Stimulated activated CD4-positive, alpha-beta T cell treated with anti-CD3 and anti-CD28 coated beads, Interleukin-4, amount 100 ng/mL, for 48 hours (primary cell): ENCODE measurements at places on chromosomes 6 and 20.
A peak's percentile ranks its signal among the peaks of the same experiment; 100 is the strongest.

GRCh38 chr20:7291323-7291943 is 523.9 kb downstream of the BMP2 start:
- DNase-seq = no peak

GRCh38 chr6:158284876-158285655 is 27.2 kb upstream of the TULP4 start:
- no peak for DNase-seq

GRCh38 chr20:25032478-25033264 is 25.3 kb downstream of the ACSS1 start:
- DNase-seq = no peak

GRCh38 chr6:27871924-27872638 is 40.1 kb downstream of the OR2B2 start:
- peak; percentile 63 for DNase-seq

DNA sequence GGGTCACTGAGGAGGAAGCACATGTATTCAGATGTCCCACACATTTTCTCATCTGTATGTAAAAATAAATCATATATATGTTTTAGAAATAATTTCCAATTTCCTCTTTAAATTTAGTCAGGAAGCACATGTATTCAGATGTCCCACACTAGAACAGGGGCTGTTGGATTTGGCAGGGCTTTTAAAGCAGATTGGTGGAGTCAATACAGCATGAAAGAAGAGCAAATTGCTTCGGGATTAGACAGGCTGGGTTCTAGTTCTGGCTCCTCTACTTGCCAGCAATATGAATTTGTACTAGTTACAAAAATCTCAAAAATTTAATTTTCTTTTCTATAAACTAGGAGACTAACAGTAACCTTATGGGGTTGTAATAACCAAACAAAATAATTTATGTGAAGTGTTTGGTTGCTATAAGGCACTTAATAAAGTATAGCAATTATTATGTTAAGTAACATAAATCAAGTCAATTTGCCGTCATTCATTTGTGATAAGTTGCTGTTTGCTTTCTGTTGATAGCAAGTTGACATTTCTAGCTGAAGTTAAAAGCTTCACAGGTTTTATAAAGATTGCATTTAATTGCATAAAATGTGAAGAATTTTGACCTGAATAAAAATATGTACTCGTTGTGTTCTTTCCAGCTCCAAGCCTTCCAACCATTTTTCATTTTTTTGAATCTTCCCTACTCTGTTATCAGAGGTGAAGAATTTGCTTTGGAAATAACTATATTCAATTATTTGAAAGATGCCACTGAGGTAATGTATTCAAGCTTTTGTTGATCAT is 88.9 kb downstream of the CD109 start:
- no peak for DNase-seq

GRCh38 chr20:20184706-20185105 is 132.4 kb downstream of the CFAP61 start:
- no peak for DNase-seq

DNA sequence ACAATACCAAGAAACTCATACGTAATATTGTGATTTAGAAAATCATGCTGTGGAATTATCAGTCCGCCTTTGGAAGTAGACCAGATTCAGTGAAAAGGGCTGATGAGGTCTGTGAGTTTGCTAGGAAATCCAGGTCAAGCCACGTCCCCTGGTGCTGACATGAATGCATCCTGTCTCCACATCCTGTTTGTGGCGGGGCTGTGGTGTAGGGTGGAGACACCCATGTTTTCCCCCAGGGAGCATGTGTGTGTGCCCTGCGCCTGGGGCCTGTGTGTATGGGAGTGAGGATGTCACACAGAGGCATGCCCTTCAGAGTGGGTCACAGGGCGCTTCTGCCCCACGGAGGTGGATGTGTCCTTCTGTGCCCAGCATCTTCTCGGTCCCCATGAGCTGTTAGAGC is 109.1 kb downstream of the SASH1 start:
- no peak for DNase-seq

DNA sequence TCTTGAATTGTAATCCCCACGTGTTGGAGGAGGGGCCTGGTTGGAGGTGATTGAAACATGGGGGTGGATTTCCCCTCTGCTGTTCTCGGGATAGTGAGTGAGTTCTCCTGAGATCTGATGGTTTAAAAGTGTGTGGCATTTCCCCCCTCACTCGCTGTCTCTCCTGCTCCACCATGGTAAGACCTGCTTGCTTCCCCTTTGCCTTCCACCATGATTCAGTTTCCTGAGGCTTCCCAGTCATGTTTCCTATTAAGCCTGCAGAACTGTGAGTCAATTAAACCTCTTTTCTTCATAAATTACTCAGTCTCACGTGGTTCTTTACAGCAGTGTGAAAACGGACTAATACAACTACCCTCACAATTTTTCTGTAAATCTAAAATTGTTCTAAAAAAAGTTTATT is 26.8 kb upstream of the FAM184A start:
- no peak for DNase-seq

- DNase-seq = no peak
Observed at GRCh38 chr6:151494235-151494935, 568 bp downstream of the CCDC170 start.

DNA sequence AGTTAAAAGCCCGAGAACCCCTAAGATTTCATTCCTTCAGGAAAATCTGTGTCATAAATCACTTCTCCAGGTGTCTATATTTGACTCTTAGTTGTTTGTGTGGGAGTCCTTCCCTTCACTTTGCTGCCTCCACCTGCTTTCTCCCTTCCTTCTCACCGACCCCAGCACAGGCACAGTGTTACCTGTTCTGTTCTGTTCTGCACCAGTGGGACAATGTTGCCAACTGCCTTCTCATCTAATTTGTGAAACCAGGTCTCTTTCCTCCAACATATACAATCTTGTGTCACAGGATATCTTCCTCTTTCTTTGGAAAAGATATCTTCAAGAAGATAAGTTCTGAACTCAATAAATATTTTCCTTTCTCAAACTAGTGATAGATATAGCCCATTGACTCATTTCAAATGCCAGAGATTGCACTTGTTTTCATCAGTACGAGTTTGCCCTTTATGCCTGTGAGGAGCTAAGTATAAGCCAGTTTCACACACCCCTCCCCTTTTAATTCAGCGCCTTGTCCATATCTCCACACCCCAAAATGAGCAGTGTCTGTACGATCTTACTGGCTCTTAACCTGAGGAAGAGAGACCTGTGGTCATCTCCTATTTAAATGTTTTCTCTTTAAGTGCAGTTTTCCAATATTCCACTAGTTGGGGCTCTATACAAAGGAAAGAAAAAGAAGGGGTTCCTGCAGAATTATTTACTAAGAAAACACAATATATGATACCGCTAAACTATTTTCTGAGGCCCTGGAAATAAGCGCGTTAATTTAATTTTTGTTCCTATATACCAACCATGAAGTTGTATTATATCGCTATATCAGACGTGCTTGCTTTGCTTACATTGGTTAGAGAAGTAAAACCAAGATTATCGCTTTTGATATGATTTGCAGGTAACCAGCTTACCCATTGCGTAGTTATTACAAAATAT is 81.6 kb upstream of the PREP start:
- no peak for DNase-seq

- DNase-seq = no peak
Observed at GRCh38 chr20:64063389-64064144, 569 bp downstream of the TCEA2 start.

DNA sequence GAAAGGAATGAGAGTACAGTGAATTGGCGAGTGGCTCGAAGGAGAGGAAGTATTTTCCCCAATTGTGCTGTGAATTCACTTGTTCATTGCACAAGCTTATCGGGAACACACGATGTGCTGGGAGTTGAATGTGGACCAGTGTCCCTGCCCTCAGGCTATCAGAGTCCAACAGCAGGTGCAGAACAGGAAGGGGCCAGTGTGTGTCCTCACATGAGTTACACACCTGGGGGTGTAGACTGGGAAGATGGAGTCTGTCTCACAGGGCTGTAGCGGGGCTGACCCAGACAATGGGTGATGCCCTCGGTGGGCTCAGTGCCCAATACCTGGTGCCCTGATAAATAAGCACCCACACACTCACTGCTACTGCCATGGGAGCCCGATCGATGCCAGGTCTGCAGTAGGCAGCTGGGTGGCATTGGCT is 14.4 kb downstream of the DUSP22 start:
- no peak for DNase-seq

DNA sequence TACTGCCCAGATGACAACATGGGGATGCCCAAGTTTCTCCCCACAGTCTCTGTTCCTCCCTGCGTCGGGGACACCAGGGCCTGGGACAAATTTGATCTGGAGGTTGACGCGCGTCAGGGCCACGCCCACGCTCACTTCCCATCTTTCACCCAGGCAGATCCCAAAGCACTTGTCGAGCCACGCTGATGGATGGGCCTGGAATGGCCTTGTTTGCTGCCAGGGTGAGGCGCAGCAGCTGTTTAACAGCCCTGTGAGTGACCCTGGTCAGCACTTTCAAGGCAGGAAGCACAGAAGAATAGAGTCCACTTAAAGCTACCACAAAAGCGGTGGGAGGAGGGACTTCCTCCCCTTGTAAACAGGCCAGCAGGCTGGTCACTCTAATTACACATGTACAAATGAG is 324.7 kb upstream of the JARID2 start:
- no peak for DNase-seq

DNA sequence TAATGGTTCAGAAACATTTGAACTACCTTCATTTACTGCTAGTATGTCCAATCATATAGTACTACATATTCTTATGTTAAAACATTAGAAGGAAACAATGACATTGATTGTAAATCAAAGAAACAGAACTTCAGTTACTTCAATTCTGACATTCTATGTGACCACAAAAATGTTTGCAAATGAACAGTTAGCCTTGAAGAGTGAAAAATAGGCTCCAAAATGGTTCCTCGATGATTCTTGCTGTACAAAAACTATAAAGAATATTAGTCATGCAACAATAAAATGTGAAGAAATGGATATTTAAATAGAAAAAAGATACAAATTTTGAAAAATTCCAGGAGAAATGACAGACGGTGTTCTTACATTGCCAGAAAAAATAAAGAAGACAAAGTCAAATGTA is 686.9 kb downstream of the BCKDHB start:
- no peak for DNase-seq

DNA sequence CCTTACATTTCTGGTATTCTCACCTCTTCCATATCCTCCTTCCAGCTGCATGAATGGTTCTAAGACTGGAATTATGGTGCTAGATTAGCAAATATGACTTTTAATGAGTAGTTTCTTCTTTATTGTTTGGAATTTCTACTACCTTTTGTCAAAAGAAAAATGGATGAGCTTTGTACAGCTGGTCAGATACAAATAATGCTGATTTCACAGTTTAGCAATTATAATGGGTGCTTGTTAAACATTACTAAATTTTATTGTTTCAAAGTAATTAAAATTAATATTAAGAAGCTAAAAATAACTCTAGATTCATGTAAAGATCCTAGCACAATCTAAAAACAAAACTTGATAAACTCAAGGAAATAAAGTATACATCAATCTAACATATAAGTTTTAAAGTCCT is 32.3 kb upstream of the BEND6 start:
- no peak for DNase-seq

DNA sequence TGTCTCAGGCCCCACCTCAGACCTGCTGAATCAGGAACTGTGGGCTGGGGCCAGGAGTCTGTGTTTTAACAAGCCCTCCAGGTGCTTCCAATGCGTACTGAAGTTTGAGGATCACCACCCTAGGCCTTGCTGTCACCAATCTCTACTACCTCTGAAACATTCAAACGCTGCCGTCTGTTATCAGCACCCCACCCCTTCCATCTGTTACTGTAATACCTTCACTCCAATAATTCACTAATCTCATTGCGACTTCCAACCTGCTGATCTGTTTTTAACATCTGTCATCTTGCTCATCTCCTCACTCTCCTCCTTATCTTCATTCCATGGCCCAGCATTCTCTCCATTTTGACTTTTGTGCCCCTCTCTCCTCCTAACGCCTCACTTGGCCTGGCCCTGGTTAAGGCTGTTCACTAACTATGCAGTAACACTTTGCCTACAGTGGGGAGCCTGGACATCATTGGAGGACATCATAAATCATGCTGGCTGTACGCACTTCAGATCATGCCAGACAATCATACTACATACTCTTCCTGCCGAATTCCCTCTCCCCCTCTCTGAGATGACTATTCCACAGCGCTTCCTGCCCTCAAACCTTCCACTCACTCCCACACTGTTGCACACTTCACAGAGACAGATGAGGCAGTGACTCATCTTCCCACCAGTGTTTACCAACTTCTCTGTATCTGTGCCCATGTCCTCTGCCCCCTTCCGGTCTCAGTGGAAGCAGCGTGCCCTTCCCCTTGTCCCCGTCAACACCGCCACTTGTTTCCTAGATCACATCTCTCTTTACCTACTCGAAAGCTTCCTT is 3.0 kb upstream of the GUCA1B start:
- DNase-seq = no peak

DNA sequence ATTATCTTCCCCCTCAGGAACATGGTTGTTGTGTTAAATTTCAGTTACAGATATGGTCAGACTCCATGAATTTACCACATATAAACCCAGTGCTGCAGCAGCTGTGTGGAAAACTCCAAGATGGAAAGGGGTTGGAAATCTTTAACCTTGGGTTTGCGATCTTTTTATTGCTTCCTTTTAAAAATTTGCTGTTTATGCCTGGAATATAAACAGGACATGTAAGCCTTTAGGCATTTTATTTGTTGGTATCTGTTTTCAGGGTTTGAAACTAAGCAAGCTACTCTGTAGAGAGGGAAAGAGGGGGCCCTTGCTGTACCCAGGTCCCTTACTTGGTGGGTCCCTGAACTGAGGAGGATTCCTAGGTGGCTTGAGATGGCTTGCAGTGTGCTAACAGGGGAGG is 778 bp downstream of the PKIG start:
- no peak for DNase-seq

DNA sequence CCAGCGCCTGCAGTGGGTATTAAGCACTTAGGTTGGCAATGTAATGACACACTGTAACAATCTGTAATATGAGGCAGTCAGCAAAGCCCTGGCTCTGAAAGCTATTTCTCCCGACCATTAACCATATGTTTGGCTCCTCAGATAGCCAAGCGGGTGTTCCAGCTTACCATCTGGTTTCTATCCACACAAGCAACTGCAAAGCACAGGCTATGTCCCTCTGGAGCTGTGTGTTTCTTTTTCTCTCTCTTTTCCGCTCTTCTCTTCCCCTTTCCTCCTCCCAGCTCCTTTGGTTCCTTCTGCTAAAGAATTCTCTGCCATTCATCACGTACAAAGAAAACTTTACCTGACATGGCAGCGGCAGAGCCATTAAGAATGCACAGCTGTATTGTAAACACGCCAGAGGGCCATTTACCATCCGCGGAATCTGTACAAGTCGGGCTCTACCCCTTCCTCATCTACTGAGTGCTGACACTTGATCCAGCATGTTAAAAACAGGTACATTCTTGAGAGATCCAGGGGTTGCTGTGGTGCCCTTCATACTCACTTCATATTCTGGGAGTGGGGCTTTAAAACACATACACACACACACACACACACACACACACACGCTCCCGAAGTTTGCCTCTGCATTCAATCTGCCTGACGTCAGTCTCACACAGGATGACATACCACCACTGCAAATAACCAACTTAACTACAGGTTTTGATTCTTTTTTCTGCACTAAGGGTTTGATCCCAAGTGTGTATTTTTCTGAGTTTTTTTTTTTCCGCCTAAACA is 77.2 kb downstream of the BACH2 start:
- DNase-seq = no peak

GRCh38 chr6:150231525-150231850 is 88.6 kb downstream of the PPP1R14C start:
- DNase-seq = no peak

- no peak for DNase-seq
Observed at GRCh38 chr20:32319100-32319499, 39.0 kb upstream of the ASXL1 start.

GRCh38 chr6:145271577-145271976 is 463.7 kb downstream of the EPM2A start:
- DNase-seq = no peak
